Chondrocyte (in vitro differentiated cells): ENCODE measurements at places on chromosomes 2 and 18.

- no peak for DNase-seq
- no peak overlapping the region for H3K4me3 ChIP-seq
- H3K27me3 ChIP-seq, result no peaks in the 10 kb centered on the region
- no peak overlapping the region for H3K27ac ChIP-seq
- no peaks in the 10 kb centered on the region for H3K36me3 ChIP-seq
Observed at GRCh38 chr2:233966388-233966787, 49.2 kb downstream of the TRPM8 start.

DNA sequence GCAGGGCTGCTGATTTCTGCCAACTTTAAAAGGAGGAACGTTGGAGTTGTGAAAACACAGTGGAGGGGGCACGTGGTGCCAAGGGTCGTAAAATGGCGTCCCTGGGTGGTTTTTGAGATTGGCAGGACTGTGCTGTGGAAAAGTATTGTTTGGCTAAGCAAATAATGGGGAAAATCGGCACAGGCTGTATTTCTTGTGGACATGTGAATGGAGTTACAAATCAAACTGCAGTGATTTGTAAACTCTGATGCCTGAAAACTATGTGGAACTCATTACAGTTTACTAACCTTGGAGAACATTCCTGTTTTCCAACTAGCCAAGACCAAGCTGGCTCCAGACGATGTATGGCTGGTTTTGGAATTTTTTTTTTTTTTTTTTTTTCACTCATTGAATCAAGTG lies 68.7 kb downstream of the KCTD1 start:
- peaks cover 30% of the 10 kb centered on the region for H3K4me1 ChIP-seq
- H3K4me3 ChIP-seq, result no peak overlapping the region
- DNase-seq, result no peak

DNA sequence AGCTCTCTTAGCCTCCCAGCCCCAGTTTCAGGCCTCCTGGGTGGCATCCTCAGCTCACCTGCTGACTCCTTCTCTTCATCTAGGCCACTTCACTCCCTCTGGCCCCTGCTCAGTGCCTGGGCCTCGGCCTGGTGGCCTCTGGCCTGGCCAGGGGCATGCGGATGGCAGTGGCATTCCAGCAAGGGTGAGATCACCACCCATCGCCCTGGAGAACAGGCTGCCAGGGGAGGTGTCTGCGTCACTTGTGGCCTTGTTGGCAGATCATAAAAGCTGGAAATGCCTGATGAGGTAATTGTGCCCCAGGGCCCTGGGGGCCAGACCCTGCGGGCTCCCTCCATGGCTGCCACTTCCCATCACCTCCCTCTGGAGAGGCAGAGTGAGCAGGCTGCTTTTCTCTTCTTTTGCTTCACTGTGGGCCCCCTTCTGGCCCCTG lies 72.5 kb upstream of the SMAD2 start:
- no peaks in the 10 kb centered on the region for H3K27me3 ChIP-seq
- no peak overlapping the region for H3K4me3 ChIP-seq
- H3K36me3 ChIP-seq, result no peaks in the 10 kb centered on the region

GRCh38 chr18:41370740-41371139 lies 584.3 kb upstream of the PIK3C3 start:
- DNase-seq, result no peak
- no peaks in the 10 kb centered on the region for H3K36me3 ChIP-seq
- no peaks in the 10 kb centered on the region for H3K4me1 ChIP-seq
- H3K4me3 ChIP-seq, result no peak overlapping the region
- no peaks in the 10 kb centered on the region for H3K27me3 ChIP-seq
- no peak overlapping the region for H3K27ac ChIP-seq

- H3K27me3 ChIP-seq, result no peaks in the 10 kb centered on the region
- no peak for DNase-seq
- H3K4me3 ChIP-seq, result peak overlapping the region; percentile 64
- H3K27ac ChIP-seq, result peak overlapping the region; percentile 89
Observed at GRCh38 chr18:55998071-55998522, 410.1 kb upstream of the TCF4 start.

- no peak for DNase-seq
- H3K4me1 ChIP-seq, result no peaks in the 10 kb centered on the region
- H3K4me3 ChIP-seq, result no peak overlapping the region
Observed at GRCh38 chr2:128076461-128077106, 14.4 kb upstream of the UGGT1 start.

DNA sequence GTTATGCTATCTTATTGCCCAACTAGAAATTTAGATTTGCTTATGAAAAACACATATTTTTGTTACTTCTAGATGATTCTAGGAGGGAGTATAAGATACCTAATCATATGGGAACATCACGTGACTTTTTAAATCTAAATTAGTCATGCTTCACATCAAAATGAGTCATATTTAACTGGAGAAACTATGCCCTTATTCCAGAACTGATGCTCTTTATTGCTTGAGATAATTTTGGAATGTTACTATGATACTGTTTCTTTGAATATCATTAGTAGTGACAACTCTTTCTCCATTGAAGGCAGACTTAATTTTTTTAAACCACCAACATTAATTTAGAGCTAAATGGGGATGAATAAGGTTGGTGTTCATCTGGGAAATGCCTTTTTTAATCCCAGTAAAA lies 19.9 kb upstream of the ELAC1 start:
- H3K4me3 ChIP-seq, result no peak overlapping the region
- no peak overlapping the region for H3K27ac ChIP-seq
- H3K36me3 ChIP-seq, result peaks cover 5% of the 10 kb centered on the region
- H3K4me1 ChIP-seq, result peaks cover 3% of the 10 kb centered on the region
